ENCODE measurements at places on chromosomes 7 and 10.

DNA sequence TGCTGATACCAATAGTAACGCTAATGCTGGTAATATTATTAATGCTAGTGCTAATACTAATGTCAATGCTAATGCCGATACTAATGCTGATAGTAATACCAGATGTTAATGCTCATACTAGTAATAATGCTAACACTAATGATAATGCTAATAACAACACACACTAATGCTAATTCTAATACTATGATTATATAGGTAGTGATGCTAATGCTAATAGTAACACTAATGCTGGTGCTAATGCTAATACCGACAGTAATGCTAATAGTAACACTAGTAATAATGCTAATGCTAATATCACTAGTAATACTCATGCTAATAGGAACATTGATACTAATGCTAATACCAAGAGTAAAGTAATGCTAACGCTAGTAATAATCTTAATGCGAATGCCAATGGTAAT lies 406.4 kb upstream of the RNF32 start:
- no peak for DNase-seq

DNA sequence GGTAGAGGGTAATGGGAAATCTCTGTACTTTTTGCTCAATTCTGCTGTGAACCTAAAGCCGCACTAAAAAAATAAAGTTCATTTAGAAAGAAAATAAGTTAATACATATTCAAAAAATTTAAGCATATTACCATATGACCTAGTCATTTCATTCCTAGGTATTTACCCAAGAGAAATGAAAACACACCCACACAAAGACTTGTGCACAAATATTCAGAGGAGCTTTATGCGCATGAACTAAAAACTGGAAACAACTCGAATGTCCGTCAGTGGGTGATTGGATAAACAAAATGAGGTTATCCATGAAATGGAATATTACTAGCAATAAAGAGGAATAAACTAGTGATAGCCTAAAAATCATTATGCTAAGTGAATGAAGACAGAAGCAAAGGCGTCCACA lies 62.6 kb upstream of the ZNRF2 start:
- DNase-seq: no peak

DNA sequence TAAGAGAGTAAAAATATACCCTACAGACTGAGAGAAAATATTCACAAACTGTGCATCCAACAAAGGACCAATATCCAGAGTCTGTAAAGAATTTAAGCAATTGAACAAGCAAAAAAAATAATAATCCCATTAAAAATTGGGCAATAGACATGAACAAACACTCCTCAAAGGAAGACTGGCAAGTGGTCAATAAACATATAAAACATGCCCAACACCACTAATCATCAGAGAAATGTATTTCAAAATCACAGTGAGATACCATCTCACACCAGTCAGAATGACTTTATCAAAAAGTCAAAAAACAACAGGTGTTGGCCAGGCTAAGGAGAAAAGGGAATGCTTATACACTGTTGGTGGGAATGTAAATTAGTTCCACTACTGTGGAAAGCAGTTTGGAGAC lies 21.9 kb upstream of the ZNF804B start:
- no peak for DNase-seq

- no peak for DNase-seq
Measured at GRCh38 chr7:16774986-16775385, 21.4 kb downstream of the TSPAN13 start.

GRCh38 chr10:92573798-92574547 lies at the start of gene IDE:
Gene IDE, minus strand, starts transcription at chr10:92574093. Its CDS starts 74 bp downstream, at chr10:92574019.
- peak; percentile 71 for DNase-seq

GRCh38 chr7:8037151-8037550 lies 68.6 kb downstream of the GLCCI1 start:
- no peak for DNase-seq

DNA sequence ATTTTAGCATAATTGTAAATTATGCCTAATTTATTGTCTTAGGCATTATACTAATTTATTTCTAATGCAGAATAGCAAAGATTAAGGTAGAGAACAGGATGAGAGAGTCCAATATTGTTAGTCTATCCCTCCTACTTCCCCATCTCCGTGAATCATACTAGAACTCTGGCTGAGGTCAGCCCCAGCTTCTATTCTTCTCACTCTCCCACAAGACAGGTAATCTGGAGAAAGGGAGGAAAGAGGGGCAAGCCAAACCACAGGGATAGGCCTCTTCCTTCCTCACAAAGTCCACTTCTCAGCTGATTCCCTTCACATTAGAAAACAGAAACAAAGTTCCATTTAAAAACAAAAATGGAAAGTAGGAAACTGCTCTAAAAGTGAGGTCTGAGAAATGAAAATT lies 117.5 kb upstream of the LAMB4 start:
- DNase-seq: no peak

DNA sequence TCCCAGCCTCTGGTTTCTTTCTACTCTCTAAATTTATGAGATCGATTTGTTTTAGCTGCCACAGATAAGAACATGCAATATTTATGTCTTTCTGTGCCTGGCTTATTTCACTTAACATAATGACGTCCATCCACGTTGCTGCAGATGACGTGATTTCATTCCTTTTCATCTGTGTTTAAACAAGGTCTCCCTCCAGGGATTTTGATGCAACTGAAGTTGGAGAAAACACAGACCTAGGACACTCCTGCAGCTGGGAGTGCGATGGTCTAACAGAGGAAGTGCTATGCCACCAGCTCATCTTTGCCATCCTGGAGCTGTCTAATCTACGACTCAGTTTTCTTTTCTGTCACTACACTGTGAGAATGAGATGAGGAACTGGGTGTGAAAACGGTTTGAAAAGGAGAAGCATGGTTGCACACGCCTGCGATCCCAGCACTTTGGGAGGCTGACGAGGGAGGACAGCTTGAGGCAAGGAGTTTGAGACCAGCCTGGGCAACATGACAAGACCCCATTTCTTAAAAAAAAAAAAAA lies 1.5 kb upstream of the KCTD7 start:
- DNase-seq: no peak

- no peak for DNase-seq
Measured at GRCh38 chr7:143216151-143216550, 5.7 kb upstream of the TAS2R40 start.

- no peak for DNase-seq
Measured at GRCh38 chr7:25485026-25485425, 256.7 kb upstream of the NPVF start.

DNA sequence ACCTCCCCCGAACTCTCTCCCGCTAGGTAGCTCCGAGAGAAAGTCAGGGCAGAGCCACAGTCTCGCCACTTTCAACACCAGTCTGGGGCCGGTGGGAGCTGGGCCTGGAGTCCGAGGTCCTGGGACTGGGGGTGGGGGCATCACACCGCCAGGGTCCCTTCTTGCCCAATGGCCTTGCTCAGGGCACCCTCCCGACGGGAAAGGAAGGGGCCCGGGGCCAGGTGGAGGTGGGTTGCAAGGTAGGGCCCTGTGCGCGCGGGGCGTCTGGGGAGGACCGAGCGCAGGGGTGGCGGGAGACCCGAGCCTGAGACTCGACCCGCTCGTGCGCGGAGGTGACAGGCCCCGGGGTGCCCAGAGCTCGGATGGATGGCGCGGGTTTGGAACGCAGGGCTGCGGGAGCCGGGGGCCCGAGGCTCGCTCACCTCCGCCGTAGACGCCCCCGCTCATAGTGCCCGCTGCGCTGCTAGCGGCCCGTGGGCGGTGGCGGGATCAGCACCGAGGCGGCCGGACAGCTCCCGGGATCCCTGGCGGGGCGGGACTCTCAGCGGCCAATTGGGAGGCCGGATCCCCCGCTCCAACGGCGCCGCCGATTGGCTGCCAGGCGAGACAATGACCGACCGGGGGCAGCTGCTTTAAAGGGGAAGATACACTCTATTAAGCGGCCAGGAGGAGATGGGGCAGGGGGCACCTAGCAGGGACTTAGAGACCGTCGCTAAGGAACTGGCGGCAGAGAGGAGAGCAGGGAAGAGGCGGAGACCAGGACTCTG lies at the start of gene ACTL6B:
Gene ACTL6B, minus strand, starts transcription at position 541 of the 767 bp plus-strand sequence. Its CDS starts 94 bp downstream, at position 447.
- DNase-seq: no peak

DNA sequence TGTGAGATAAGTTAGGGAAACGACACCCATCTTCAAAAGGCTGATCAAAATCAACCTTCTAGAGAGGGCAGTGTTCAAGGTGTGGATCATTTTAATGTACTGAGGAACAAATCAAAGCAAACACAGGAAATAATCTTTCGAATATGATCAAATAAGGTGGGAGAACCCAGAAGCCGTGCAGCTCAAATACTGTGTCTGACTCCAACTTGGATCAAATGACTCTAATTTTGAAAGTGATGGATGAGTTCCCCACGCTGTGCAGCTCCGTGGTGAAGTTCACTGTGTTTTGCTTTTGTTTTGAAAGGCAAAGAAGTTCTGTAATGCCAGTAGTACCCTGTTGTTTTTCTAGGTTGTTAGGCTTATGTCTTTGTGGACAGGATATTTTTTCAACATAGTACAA lies 250.9 kb downstream of the SFMBT2 start:
- DNase-seq: no peak

DNA sequence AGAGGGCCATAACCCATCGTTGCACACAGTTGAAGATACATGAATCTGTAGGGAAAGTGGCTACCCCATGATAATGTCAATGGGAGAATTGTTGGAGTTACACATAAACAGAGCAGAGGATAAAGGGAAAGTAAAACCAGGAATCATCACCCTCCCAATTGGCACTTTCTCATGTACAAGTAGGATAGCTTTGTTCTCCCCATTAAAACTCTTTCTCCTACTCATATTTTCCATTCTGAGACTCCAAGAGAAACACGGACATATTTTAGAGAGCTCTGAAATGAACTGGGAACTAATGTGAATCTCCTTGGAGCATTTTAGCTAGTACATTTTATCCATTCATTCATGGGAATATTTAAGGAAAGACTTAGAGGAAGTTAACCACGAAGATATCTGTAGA lies 17.2 kb upstream of the LRRC17 start:
- DNase-seq: no peak

DNA sequence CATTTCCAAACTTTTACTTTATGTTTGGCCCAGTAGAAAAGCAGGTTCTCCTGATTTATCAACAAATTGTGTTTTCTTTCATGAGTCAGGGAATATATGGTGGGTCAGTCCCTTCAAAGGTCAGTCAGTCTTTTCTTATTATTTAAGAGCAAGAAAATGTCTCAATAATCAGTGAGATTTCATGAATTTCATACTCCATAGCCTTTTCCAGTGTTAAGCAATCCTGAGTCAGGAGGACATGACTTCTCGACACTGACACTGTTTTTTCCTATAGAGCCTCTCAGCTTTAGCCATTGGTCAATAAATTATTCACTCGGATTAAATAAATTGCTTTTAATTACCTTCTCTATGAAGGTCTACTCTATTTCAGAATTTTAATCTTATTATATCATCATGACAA lies 334.5 kb downstream of the SORCS1 start:
- no peak for DNase-seq

DNA sequence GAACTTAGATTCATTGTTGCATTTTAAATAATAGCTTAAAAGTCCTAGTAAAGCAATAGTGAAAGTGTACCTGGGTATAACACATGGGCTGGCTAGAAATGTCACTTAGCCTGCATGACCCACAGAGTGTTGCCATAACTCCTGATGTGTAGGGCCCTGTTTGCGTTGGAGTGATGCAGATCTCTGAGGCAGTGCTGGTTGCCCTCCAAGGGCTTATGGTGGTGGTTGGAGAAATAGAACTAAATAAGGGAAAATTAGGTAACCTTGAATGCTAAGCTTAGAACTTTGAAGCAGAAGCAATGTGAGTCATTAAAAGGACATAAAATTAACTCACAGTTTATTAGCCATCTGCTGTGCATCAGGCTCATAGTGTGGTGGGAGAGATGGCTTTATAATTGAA lies 105.7 kb downstream of the CCNY start:
- DNase-seq: no peak

DNA sequence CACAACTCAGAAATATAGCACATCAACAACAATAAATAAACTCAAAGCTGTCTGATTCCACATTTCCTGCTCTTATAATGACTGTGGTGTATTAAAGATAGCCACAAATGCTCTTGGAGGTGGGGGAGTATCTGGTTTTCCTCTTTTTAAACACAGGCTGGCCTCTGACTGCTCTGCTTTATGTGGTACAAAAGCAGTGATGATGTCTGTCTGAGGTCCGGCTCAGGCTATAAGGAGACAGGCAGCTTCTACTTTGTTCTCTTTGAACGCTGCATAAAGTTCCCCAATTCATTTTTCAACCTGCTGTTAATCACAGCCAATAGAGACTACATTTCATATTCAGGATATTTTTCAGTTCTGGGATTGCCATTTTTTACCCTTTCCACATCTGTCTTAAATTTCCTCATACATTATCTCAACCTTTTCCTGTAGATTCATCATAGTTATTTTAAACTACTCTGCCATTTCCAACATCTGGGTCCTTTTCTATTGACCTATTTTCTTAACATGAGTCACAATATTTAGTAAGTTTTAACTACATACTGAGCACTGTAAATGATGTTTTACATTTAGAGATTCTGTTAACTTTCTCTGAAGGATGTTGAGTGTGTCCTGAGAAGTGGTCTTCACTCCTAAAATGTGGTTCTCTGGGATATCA lies 64.9 kb downstream of the CRPPA start:
- DNase-seq: no peak

DNA sequence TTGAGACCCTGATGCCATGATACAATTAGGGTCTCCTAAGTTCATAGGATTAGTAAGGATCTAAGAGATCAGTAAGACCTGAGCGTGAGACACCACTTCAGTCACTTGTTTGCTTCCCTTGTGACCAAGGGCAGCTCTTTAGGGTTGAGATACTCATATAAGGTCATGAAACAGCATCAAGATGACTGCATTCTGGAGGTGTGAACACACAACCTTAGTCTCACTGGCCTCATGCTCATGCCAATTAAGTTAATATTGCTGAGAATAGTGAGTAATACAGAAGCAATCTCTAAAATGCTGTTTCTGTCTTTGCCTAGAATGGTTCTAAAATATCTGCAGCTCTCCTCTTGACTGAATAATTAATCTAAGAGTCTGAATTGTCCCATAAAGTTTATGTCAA lies 39.6 kb upstream of the KLHL7 start:
- DNase-seq: no peak

DNA sequence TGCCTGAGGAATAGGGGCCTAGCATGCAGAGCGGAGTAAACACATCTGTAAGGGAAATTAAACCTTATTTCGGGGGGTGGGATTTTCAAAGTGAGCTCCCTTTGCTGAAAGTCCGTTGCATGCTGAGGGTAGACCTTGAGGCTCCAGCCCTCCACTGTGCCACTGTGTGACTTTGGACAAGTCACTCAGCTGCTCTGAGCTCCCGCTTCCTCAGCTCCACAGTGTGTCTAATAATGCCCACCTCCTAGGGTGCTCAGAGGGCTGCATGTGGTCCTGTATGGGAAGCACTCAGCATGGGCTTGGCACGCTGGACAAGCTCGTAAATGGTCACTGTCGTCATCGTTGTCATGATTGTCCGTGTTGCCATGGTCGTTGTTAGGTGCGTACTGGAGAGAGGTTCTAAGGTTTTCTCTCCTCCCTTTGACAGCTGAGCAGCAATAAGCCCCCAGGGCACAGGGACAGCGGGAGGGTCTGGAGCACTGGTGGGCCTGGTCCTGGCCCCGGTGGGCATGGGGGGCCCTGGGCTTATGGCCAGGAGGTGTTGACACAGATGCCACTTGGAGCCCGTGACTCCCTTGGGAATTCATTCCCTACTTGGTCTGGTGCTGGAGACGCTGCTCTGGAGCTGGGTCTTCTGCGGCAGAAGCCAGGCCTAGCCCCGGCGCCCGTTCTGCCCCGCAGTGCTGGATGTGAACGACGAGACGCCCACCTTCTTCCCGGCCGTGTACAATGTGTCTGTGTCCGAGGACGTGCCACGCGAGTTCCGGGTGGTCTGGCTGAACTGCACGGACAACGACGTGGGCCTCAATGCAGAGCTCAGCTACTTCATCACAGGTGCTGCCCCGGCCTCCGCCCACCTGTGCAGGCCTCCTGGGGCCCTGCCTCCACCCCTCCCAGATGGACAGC lies 13.1 kb downstream of the C10orf105 start:
- DNase-seq: no peak

GRCh38 chr10:117131376-117132327 lies 6.4 kb downstream of the VAX1 start:
- DNase-seq: no peak

All from spinal cord (tissue), 10 donors.